Ascending aorta (tissue), 2 donors: ENCODE measurements at places on chromosomes 7 and 10.
A peak's percentile ranks its signal among the peaks of the same experiment; 100 is the strongest.

DNA sequence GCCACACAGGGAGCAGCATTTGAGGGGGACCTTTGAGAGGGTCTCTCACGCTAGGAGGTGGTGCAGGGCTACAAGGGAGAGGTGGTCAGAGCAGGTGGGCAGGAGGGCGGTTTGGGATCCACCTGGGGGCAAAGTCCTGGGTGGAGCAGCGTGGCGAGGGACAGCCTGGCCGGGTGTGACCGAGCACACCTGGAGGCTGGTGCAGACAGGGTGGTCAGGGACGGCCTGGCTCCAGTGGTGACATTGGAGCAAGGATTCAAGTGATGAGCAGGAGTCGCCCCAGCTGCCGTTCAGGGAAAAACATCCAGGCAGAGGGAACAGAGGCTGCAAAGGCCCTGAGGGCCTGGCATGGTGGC, 36.0 kb downstream of the CLIP2 start:
- no peak for DNase-seq

GRCh38 chr7:77980087-77980713, 181.6 kb downstream of the PHTF2 start:
- no peak for DNase-seq

DNA sequence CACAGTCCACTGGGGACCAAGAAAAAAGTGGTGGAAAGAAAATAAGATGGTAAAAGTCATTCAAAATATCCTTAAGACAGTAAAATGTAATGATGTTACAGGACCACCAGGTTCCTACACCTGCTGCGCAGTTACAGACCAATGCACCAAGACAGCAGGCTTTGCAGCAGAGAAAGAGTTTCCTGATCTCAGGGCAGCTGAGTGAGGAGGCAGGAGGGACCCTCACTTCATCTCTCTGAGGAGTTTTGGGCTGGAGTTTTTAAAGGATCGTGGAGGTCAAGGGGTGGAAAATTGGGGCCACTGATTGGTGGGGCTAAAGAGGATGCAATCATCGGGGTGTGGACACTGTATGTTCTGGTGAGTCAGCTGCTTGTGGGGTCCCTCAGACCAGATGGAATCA, 100.0 kb downstream of the BMS1 start:
- no peak for DNase-seq

GRCh38 chr10:74925708-74926107, 99.3 kb downstream of the KAT6B start:
- DNase-seq: no peak

GRCh38 chr10:99557044-99557443, 24.3 kb downstream of the NKX2-3 start:
- DNase-seq: no peak

GRCh38 chr10:14667781-14668180, 106.9 kb downstream of the FAM107B start:
- DNase-seq: no peak

DNA sequence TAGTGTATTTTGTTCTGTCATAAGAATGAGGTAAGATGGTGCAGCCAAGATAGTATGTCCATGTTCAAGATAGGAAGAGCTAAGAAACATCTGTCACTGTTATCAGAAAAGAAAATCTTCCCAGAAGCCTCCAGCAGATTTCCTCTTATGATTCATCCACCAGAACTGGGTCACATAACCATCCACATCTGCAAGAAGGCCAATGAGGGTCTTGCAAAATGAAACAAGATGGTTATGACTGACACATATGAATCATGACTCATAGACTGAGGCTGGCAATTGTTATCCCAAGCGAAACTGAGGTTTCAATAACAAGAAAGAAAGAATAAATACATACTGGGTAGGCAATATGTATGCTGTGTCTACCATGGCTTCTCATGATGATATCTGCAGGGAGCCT, 30.3 kb downstream of the CCNJ start:
- DNase-seq: no peak

DNA sequence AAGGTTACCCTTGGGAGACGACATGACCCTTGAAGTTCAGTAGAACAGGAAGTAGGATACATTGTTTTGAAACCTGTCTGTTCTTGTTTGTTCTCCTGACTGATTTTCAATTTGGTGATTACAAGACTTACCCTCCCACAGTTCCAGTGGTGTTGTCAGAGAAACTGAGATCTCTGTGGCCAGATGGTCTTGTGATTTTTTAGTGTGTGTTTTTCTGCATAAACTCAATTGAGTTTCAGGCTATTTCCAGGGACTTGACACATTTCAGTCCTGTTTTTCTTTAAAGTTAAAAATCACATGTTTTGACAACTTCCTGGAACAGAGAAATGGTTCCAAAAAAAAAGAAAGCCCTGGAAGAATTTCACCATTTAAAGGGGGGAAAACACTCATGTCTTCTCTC, 22.3 kb downstream of the PIK3CG start:
- DNase-seq: no peak

DNA sequence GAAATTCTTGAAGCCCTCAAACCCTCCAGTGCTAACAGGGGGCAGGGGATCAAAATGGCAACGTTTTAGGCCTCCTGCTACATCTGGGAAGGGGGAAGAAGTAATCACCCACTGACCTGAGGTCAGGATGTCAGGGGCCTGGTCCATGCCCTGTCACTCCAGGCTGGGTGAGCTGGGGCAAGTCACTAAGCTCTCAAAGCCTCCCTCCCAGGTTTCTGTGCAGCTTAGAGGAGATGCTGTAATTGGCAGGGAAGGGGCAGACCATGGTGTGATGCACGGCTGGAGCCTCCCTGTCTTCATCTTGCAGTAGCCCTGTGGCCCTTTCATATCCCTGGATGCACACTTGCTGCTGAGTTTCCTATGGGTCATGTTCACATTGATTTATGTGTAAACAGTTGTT, 27.2 kb downstream of the LEP start:
- no peak for DNase-seq

- DNase-seq: no peak
These were observed 128.9 kb downstream of the MTPAP start for GRCh38 chr10:30219971-30220751.

DNA sequence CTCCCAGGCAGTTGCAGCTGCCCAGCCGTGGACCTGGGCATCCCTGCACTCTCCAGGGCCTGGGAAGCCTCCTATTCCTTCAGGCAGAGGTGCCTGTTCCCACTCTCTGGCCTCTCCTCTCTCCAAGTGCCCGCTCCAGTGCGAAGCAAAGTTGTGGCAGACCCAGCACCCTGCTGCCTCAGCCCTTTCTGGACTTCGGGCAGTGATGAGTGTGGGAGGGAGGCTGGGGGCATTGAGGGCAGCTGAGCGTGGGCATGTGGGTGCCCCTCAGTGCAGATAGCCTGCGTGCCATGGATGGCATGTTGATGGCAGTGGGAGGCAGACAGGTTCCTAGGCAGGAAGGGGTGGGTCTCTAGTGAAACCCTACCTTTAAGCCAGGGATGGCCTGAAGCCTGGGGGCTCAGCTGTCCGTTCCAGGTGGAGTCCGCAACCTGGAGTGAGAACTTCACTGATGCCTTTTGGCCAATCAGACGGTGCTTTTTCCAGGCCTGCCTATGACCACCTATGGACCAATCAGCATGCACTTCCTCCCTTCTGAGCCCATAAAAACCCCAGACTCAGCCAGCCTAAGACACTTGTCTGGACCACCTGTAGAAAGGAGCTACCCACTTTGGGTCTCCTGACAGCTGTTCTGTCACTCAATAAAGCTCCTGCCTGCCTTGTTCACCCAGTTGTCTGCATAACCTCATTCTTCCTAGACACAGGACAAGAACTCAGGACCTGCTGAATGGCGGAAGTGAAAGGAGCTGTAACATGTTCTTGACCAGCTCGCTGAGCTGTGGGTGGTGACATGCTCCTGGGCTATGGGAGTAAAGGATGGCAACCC, 26.1 kb downstream of the SVIL start:
- peak; percentile 47 for DNase-seq

DNA sequence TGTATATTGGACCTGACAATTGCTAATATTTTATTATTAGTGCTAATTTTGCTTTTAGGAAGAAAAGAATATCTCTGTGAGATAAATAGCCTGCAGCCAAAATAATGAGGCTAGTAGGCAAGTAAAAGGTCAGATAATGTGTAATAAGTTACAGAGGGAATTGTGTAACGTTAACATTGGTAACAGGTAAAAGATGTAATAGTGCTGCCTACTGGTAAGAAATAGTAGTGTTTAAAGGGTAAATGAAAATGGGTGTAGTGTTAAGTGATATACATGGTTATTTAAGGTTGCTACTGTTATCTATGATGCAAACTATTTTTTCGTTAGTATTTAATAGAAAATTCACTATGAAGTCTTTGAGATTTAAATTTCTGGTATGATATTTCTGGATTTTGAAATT, 9.2 kb upstream of the FOXP2 start:
- DNase-seq: no peak

- no peak for DNase-seq
These were observed 146.2 kb upstream of the ASAH2 start for GRCh38 chr10:50397312-50398140.

DNA sequence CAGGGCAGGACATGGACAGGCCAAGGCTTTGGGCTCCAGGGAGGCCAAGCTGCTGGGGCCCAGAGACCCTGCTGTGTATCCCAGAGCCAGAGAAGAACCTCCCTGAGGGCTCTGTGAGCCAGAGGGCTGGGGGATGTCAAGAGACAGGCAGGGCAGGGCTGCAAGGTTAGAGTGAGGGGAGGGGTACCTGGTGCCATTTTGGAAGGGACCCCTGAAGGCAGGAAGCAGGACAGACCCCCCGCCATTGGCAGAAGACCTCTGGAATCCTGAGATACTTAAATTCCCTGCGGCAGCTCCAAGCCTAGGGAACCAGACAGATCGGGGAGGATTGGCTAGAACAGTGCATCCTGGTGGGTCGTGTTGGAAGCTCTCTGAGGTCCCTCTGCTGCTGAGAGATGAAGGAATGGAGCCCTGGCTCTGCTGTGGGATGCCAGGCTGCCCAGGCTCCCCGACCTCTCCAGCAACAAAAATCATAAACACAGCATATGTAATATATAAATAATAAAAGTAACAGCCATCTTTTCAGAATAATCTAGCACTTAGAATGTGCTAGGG, 75.0 kb downstream of the LHPP start:
- no peak for DNase-seq

GRCh38 chr10:102408728-102409603, 9.6 kb downstream of the PSD start:
- no peak for DNase-seq

- no peak for DNase-seq
These were observed 7.6 kb upstream of the ERVW-1 start for GRCh38 chr7:92485267-92485892.

- no peak for DNase-seq
These were observed 121.2 kb upstream of the AFAP1L2 start for GRCh38 chr10:114525368-114525949.

DNA sequence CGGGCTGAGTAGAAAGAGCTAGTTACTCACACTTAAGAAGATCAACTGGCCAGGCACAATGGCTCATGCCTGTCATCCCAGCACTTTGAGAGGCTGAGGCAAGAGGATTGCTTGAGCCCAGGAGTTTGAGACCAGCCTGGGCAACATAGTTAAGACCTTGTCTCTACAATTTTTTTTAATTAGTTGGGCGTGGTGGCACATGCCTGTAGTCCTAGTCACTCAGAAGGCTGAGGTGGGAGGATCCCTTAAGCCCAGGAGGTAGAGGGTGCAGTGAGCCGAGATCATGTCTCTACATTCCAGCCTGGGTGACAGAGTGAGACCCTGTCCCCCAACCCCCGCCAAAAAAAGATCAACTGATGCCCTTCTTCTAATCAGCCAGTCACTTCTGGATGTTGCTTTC, 74.6 kb upstream of the ATP6V0A4 start:
- no peak for DNase-seq

GRCh38 chr7:28376634-28377033, 35.7 kb upstream of the CREB5 start:
- DNase-seq: no peak

GRCh38 chr10:77458986-77459590, 178.5 kb downstream of the KCNMA1 start:
- DNase-seq: no peak
